ENCODE measurements at places on chromosomes 2 and 18. TPM values are rescaled to one million over a fixed set of nuclear protein-coding genes. Genes with fewer than 3 reads are reported as not detected.

The CCDC85A gene
- total RNA-seq = 1.8 TPM

The PLCD4 gene
- 47.9 TPM for total RNA-seq

The GPBAR1 gene
- total RNA-seq = 0.74 TPM

The RETREG2 gene
- total RNA-seq = 38.1 TPM

The MC5R gene
- total RNA-seq = not detected

The ZNF804A gene
- total RNA-seq = not detected

The C2orf66 gene
- total RNA-seq = not detected

The RFTN2 gene
- 1.9 TPM for total RNA-seq

All from psoas muscle (tissue), 8 donors.